CD4-positive, alpha-beta memory T cell (primary cell): ENCODE measurements at places on chromosomes 5 and 9. TPM values are rescaled to one million over a fixed set of nuclear protein-coding genes. Genes with fewer than 3 reads are reported as not detected.

PROB1 gene
- 1.3 TPM for total RNA-seq

GRCh38 chr5:34676416-34676815, 20.3 kb downstream of the RAI14 start:
- no peak for DNase-seq

DNA sequence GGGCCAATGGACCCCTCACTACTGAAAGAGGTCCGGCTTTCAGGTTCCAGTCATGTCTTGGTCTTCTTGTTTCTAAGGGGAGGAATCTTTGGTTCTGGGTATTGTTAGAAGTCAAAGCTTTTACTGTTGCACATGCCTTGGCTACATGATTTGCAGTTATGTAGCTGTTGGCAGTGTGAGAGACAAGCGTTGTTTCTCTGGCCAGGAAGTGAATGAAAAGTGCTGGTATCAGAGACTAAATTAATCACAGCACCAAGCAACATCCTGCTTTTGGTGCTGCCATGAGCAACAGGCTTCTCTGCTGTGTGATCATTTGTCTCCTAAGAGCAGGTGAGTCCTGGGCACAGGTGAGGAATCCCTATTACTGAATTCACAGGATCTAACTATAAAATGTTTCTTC, 100.1 kb upstream of the PRSS3 start:
- no peak for DNase-seq

GRCh38 chr9:129460323-129461261, 160.3 kb downstream of the C9orf50 start:
- DNase-seq = peak; percentile 80

DNA sequence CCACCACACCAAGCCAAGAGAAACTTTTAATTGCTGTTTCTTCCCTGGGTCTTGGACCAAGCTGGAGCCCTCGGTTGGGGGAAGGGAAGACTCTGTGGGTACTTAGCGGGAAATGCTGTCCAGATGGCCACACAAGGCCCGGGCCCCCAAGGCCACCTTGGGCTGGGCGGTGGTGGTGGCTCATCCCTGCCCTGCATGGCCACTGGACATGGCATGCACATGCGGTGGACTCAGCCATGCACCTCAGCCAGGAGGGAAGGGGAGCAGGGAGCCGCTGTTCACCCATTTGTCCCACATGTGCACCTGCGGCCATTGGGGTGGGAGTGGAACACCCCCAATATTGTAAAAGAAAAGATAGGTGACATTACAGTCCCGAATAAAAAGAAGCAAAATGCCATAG, 72.4 kb downstream of the RGMB start:
- no peak for DNase-seq
